ENCODE measurements at places on chromosomes 11 and 22.

GRCh38 chr11:67371189-67371910, 2.0 kb downstream of the CLCF1 start:
- no peak for DNase-seq

DNA sequence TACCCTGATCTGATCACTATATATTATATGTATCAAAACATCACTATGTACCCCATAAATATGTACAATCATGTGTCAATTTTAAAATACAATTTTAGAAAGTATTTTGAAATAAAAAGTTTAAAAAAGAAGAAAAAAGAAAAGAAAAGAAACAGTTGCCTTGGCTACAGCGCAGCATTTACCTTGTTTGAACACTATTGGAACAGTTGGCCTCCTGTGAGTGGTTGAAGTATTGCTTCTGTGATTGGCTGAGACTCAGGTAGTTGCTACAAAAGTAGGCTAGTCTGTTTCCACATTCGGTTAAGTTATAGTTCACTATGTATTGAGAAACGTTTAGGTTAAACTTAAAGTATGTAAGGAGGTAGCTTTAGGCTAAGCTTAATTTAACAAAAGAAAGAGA, 7.9 kb upstream of the DTX4 start:
- DNase-seq: no peak

DNA sequence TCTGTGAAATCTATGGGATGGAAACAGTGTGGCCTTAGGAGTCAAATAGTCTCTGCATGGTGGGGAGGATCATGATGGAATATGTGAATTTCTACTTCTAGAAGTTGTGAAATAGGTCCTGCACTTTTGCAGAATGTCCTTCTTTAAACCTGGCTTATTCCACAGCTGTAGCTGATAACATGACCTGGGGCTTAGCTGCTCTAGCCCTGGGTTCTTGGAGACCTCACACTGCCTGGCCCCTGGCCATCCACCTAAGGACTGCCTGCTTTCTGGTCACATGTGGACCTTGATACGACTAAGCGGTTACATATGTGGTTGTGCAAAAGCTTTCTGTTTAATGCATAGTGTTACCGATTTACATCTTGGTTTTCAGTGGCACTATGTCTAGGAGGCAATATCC, 88.2 kb downstream of the SWAP70 start:
- no peak for DNase-seq

DNA sequence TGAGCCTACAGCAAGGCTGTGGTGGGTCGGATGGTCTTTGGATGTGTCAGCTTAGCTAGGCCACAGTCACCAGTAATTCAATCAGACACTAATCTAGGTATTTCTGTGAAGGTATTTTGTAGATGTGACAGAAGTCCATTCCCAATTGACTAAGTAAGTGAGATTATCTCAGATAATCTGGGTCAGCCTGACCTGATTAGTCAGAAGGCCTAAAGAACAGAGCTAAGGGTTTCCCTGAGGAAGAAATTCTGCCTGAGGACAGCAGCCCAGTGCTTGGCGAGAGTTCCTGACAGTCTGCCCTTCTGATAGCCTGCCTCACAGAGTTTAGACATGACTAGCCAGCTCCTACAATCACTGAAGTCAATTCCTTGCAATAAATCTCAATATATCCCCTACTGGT, 28.7 kb downstream of the GUCD1 start:
- no peak for DNase-seq

DNA sequence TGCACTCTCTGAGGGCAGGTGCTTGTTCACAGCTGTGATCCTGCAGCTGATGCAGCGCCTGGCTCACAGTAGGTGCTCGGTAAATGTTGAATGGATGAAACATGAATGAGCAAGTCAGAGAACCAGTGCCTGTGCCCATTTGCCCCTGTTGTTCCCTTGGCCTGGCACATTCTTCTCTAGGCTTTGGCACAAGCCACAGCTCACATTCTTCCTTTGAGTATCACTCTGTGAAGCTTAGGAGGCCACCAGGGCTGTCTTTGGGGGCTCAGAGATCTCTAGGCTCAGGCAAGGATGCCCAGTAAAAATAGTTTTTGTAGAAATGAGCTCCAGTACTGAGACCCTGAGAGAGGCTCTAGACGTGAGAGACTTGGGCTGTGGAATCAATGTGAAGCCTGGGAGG, 144.6 kb upstream of the NAV2 start:
- DNase-seq: no peak

Data from CD4-positive, alpha-beta T cell treated with Interleukin-15 for 1 hour (primary cell).